GM10248 (cell line): ENCODE measurements at places on chromosomes 5 and 9.

DNA sequence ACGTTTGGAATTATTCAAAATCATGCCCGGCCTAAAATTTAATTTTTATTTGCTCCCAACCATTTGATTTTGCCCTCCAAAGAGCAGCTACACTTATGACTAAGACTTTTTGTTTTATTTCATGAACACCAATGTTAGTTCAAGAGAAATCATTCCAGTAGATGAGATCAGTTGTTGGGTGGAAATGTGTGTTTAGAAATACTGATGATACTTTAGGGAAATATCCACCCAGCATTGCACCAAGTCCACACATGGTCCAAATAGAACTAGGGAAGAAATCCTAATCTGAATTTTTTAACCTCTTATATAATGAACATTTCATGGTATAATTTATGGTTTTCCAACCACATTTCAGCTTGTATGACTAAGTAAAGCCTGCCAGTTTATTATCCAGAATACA is 28.3 kb upstream of the GOLPH3 start:
- no peak for DNase-seq

- DNase-seq, result no peak
Measured at GRCh38 chr5:55994495-55994997, at the start of gene IL6ST. TSS of gene IL6ST (minus strand) at chr5:55994963. CDS start at chr5:55976278, 18,685 bp downstream.

DNA sequence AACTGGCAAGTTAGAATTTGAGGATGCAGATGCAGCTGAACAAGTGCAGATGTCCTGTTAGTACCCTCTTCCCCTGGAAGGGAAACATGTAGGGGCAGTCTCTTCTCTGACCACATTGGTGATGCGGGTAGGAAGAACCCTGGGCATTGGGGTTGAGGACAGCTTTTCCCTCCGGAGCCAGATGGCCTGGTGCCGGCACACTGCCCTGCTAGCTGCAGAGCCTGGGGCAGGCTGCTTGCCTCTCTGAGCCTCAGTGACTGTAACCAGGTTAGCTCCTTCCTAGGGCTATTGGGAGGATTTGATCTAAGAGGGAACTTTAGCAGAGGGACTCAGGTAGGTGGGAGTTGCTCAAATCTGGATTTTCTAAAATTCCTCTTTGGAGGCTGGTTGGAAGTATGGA is 148.4 kb downstream of the HSPA4 start:
- no peak for DNase-seq

DNA sequence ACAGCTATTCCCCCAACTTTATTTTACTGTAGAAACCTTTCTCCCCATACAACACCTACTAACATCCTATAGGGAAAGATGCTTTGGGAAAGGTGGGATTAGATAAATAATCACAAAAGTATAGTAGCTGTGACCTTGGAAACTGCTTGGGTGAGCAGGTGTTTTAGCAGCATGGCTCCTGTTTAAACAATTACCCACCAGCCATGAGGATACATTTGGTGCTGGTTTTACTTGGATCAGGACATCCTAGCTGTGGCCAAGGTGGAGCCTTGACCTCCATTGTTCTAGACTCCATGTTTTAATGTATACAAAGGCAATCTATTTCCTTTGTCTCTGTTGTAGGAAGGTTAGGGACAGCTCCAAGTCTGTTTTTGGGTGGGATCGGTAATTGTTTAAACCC is 56.8 kb upstream of the ALDH1B1 start:
- DNase-seq, result no peak

- DNase-seq, result no peak
Measured at GRCh38 chr9:114856215-114856941, 50.5 kb upstream of the TNFSF15 start.

DNA sequence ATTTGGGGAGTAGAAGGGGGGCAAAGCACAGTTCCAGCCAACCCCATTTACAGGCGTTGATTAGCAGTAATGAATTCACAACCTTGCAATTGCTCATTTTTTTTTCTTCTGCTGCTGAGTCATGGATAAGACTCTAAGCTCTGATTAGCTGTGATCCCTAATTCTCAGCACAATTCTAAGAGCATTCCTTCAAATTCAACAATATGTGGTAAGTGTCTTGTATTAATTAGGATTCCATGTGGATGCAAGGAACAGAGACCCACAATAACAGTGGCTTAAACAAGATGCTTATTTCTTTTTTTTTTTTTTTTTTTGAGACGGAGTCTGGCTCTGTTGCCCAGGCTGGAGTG is 133.4 kb downstream of the PALM2AKAP2 start:
- DNase-seq, result no peak

- no peak for DNase-seq
Measured at GRCh38 chr9:137804908-137805630, 72.5 kb upstream of the CACNA1B start.

- DNase-seq, result no peak
Measured at GRCh38 chr5:31033295-31033694, 160.2 kb upstream of the CDH6 start.

- peak; percentile 24 for DNase-seq
Measured at GRCh38 chr9:131977109-131977838, 102.4 kb downstream of the MED27 start.

DNA sequence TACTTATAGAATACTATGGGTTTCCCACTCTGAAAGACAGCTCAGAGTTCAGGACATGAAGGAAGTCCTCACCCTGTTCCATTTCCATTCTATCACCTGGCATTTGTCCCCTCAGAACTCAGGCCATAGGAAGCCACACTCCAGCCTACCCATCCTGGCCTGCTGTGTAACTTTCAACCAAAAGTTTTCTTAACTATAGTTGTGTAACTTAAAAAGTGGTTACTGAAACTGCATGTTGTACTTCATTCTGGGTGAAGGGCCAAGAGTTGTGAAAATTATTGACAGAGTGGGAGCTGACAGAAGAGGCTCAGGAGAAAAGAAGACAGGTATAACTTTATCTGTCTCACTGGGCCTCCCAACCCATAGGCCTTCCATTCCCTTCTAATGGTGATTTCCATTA is 212.5 kb downstream of the RAB3C start:
- DNase-seq, result no peak

GRCh38 chr9:130604295-130604694 is 24.9 kb downstream of the FUBP3 start:
- no peak for DNase-seq

DNA sequence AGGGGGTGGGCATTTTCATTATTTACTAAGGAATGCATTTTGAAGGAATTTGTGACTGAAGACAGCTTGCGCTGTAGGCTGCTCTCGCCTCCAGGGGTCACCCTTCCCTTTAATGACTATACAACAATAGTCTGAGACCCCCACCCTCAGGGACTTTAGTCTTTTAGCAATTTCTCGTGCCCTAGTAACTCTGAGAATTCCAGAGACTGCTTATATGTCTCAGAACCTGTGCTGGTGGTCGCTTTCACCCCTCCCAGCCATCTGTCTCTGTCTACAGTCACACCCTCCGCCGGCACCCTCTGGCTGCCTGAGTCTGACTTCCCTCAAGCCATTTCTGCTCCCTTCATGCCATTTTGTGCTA is 671.4 kb downstream of the NR2F1-AS1 start:
- no peak for DNase-seq
